ENCODE measurements at places on chromosomes 6 and 20.

DNA sequence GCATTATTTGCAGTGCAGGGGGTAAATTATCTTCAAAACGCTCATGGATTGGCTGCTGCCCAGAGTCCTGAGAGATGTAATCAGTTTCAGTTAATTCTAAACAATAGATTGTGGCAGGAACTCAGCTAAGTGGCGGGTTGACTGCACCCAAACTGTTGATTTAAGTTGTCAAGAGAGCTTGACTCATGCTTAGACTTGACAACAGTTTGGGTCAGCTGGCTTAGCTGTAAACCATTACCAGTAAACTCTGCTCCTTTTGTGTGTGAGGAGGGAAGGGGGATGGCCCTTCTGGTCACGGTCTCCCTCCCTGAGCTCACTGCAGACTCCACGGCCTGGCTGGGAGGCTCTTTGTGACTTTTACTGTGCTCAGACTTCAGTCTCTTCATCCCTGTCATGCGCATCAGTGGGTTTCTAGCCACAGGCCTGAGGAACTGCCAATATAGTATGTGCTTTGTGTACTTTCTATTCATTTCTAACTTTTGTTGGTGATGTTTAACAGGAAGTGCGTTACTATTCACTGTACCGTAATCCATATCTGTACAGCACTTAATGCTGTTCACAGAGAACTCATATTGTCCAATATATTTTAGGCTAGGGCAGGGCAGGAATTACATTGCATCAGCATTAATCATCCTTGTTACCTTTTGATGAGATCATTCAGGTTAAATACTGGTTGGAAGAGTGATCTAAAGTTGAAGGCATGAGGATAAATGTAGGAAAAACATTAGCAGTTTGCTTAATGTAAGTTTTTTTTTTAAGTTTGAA lies 488.3 kb downstream of the CDKAL1 start:
- no peak for DNase-seq

DNA sequence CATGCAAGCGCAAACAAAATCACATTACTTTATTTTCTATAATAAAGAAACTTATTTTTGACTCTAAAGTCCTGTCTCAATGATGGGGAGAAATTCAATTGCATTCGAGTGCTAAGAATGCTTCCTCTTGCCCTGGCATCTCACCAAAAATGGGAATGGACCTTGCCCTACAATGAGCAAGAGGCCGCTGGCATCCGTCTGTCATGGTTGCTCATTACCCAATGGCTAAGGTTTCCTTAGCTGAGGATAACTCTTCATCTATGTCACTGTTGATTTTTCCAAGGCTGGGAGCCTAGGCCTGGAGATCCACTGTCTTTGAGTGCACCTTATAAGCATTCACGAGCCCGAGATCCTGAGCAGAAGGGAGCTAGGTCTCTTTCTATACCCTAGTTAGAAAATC lies 471.3 kb upstream of the NRSN1 start:
- DNase-seq: no peak

DNA sequence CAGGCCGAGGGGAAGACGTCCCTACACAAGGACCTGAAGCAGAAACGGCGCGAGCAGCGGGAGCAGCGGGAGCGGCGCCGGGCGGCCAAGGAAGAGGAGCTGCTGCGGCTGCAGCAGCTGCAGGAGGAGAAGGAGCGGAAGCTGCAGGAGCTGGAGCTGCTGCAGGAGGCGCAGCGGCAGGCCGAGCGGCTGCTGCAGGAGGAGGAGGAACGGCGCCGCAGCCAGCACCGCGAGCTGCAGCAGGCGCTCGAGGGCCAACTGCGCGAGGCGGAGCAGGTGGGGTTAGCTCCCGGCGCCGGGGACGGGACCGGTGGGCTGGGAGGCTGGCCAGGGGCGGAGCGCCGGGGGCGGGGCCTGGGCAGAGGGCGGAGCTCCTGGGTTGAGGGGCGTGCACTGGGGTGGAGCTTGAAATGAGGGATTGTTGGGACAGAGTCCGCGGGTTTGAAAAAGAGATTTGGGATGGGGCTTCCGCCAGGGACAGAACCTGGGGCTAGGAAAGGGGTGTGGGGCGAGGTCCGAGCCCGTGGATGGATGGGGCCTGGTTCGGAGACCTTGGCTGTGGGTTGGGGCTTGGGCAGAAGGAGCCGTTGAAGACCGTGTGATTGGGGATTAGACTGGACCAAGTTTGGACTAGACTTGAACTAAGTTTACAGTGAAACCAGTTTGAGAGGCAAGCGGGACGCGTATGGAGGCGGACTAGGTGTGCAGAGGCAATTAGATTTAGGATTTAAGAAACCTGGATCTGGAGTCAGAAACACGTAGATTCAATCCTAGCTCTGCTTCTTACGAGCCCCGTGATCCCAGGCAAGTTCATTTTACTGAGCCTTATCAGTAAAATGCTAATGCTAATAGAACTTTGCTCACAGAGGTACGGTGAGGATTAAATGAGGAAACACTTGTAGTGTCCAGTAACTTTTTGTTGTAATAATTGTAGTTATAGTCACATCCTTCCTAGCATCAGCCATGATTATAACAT lies 20.9 kb downstream of the DEF6 start:
- peak; percentile 46 for DNase-seq

DNA sequence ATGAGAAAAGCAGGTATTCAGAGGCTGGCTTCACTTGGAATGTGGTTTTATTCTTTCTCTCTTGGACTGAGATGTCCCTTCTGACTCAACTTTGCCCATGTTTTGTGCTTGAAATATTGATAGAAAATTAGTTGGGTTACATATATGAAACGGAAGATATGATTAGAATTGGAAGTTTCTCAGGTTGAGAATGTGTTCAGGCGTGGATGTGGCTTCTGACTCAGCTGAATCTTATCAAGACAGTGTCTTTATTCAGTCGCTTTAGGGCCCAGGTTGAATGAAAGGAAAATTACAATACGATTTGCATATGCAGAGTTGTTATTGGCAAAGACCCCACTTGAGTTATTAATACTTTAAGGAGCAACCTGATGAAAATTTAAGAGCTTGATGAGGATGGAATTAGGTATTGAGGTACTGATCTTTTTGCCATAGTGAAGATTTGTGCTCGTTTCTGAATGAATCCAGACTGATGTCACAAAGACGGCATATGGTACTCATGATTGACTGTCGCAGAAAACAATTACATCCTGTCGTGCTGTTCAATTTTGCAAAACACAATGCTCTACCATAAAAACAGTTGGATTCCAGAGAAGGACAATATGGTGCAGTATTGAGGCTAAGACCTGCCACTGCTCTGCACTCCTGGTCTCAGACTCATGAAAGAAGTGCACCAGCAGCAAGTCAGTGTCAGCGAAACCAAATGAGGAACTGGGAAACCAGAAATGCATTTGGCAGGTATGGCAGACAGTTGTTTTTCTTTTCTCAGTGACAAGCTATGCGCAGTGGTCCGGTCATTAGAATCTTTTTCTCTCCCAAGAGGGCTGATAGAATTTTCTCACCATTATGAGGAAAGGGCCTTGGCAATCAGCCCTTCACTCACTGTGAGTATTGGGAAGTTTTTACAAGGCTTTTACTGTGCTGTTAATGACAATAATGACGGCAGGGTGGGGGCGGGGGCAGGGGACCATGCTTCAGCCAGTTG lies 158.3 kb downstream of the DOK5 start:
- DNase-seq: no peak

GRCh38 chr6:72588155-72588554 lies 33.7 kb upstream of the KCNQ5 start:
- DNase-seq: no peak

GRCh38 chr20:11850901-11851300 lies 66.8 kb upstream of the BTBD3 start:
- no peak for DNase-seq

DNA sequence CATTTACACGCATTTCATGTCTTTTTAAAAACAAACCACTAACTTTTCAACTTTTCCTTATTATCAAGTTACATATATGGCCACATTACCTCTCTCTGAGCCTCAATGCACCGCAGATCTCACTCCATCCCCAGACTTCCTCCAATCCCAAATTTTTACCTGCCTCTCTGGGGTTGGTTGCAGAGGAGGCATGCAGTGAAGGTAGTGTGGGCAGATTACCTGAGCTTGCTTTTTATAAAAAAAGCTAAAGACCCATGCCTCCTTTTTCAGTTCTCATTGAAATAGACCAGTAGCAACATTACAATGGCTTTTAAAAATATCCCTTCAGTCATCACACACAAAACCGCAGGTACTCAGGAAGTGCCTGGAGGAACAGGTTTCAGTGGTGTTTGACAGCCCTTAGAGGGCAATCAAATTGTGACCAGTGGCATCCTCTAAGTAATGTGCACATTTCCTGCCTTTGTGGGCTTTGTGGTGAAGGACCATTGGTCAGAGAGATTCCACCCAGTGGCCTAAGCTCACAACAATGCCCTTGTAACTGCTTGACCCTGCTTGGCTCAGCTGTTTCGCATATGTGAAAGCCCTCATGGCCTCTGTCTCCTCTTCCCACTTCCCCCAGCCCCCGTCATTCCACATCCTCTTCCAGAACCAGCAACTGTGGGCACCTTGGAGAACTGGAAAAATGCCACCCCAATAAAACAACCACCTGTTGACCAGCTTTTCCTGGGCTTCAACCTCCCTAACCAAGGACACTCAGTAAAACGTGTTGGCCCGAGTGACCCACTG lies 30.2 kb upstream of the IL17A start:
- DNase-seq: no peak

- no peak for DNase-seq
Measured at GRCh38 chr6:130970839-130971410, 92.1 kb downstream of the EPB41L2 start.

Data from brain pericyte (primary cell).